ENCODE measurements at places on chromosomes 5 and 9.
A peak's percentile ranks its signal among the peaks of the same experiment; 100 is the strongest.

GRCh38 chr9:8826281-8826680, 1026.7 kb upstream of the DMAC1 start:
- DNase-seq, result no peak

DNA sequence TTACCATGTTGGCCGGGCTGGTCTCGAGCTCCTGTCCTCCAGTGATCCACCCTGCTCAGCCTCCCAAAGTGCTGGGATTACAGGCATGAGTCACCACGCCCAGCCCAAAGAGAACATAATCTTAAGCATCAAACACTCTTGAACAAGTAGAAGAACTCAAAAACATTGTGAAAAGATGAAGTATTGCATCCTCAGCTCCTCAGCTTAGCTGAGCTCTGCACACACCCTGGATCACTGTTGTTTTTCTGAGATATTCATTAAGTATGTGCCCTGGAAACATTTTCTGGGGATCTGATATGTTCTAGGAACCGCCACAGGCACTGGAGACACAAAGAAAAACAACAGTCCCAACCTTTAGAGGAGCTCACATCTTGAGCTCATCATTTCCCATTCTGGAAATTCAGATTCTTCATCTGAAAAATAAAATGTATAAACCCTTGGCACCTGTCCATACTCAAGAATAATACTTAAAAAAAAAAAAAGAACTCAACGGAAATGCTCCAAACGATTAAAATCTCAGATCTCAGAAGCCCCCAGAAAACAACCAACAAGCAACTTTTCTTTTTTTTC, 62.2 kb upstream of the ZNF462 start:
- DNase-seq, result no peak

- DNase-seq, result no peak
Measured at GRCh38 chr9:125375820-125376219, 114.2 kb downstream of the GAPVD1 start.

DNA sequence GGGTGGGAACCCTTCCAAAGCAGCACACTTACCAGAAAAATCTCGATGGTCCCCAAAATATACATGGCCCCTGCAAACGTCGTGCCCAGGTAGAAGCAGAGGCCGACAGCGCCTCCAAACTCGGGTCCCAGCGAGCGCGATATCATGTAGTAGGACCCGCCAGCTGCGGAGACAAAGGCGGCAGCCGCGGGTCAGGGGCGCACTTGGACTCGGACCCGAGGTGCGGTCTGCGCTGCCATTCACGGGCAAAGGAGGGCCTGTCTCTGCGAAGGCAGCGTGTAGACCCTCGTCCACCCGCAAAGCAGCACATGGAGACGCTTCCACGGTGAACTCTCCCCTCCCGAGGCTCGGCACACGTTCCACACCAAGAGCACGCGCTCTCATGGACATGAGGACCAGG, 25.0 kb downstream of the SLC12A7 start:
- DNase-seq, result no peak

- DNase-seq, result no peak
Measured at GRCh38 chr5:166695326-166695725, 1596.1 kb upstream of the WWC1 start.

GRCh38 chr5:158383486-158383885, 524.5 kb upstream of the CLINT1 start:
- DNase-seq, result no peak

DNA sequence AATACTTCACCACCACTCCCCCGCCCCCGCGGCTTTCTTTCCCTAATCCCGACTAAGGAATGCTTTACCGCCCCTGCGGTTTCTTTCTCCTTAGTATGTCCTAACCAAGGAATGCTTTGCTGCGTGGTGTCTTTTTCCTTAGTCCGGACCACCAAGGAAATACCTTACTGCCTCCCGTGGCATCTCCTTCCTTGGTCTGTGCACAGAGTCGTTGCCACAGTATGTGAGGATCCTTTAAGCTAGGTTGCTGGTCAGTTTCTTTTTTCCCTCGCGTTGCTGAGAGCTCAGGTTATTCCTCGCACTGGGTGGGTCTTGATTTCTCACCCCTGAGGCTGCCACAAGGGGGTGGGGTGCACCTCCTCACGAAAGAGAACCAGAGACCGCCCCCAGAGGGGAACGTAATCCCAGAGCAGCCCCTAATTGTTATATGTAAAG, 309.4 kb downstream of the NR3C1 start:
- no peak for DNase-seq

GRCh38 chr5:89735082-89735481, 674.5 kb downstream of the CETN3 start:
- DNase-seq, result no peak

- DNase-seq, result peak; percentile 86
Measured at GRCh38 chr9:4740638-4741364, at the start of gene AK3. Gene AK3, minus strand, starts transcription at chr9:4741202. Its CDS starts 115 bp downstream, at chr9:4741087.
